SJSA1 (cell line): ENCODE measurements at places on chromosomes 2 and 18.
A peak's percentile ranks its signal among the peaks of the same experiment; 100 is the strongest.

GRCh38 chr2:9889812-9890261, 46.6 kb downstream of the TAF1B start:
- H3K36me3 ChIP-seq, result peaks cover 40% of the 10 kb centered on the region
- peaks cover 7% of the 10 kb centered on the region for H3K4me1 ChIP-seq
- no peaks in the 10 kb centered on the region for H3K27me3 ChIP-seq
- no peak overlapping the region for H3K27ac ChIP-seq
- H3K4me3 ChIP-seq, result no peak overlapping the region
- no peak for DNase-seq

DNA sequence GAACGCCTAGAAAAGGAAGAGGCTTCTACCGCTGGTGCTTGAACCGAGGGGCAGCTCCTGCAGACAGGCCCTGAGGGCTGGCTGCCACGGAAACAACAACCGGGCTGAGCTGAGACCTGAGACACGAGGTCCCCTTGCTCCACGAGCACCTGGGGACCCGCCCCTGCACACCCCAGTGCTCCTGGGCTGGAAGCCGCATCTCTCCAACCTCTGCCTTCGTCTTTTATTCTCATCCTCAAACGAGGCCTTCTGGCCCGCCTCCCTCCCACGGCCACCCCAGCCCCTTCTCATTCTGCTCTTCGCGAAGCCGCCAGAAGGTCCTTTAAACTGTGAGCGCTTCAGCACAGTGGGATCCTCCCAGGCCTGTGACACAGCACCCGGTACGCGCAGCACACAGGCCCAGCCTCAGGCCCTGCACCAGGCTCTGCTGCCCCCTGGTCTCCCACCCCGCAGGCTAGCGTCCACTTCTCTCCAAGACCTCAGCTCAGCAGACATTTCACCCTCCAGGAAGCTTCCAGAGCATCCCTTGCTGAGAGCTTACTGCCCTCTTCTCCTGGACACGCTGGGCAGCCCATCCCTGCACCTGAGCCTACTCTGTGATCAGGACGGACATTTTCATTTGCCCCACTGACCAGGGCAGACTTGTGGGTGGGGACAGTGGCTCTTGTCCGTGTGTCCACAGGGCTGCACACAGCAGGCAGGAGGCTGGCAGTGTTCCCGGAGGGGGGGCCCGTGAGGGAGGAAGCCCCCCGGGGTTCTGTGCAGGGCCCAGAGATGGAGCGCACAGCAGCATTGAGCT, 149.7 kb downstream of the PXDN start:
- peaks cover 51% of the 10 kb centered on the region for H3K4me1 ChIP-seq
- H3K27me3 ChIP-seq, result no peaks in the 10 kb centered on the region
- peak overlapping the region; percentile 27; the same call in 1 of the 2 replicates for H3K27ac ChIP-seq
- H3K4me3 ChIP-seq, result no peak overlapping the region
- peak; percentile 38 for DNase-seq

GRCh38 chr18:23599809-23600208, 13.5 kb upstream of the NPC1 start:
- H3K36me3 ChIP-seq, result no peaks in the 10 kb centered on the region
- no peak for DNase-seq
- H3K4me1 ChIP-seq, result no peaks in the 10 kb centered on the region
- no peak overlapping the region for H3K27ac ChIP-seq

GRCh38 chr2:147223119-147223518, 621.7 kb upstream of the ACVR2A start:
- DNase-seq, result no peak
- H3K4me1 ChIP-seq, result no peaks in the 10 kb centered on the region
- H3K4me3 ChIP-seq, result no peak overlapping the region
- H3K27ac ChIP-seq, result no peak overlapping the region
- no peaks in the 10 kb centered on the region for H3K27me3 ChIP-seq

- H3K27ac ChIP-seq, result peak overlapping the region; percentile 93
- peaks cover 55% of the 10 kb centered on the region for H3K4me1 ChIP-seq
- H3K4me3 ChIP-seq, result peak overlapping the region; percentile 27
- peaks cover 12% of the 10 kb centered on the region for H3K36me3 ChIP-seq
These were observed 40.4 kb downstream of the PTPN2 start for GRCh38 chr18:12843420-12844350.

DNA sequence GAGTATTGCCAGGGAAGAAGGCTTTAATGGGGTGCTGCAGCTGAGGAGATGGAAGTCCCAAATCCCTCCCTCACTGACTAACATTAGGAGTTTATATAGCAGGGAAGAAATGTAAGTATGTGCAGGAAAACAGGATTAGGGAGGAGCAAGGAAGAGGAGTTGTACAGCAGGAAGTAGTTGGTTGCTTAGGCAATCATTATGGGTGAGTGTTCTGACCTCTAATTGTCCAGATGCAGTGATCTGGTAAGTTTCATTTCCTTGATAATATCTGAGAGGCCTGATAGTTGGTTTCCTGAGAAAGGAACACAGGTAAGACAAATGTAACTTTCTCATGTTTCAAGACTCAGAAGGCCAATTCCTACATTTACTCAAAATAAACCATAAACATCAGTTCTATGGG, 331.9 kb upstream of the GULP1 start:
- H3K36me3 ChIP-seq, result no peaks in the 10 kb centered on the region
- H3K4me3 ChIP-seq, result no peak overlapping the region
- H3K27ac ChIP-seq, result no peak overlapping the region
- H3K27me3 ChIP-seq, result no peaks in the 10 kb centered on the region
- no peak for DNase-seq

- no peaks in the 10 kb centered on the region for H3K27me3 ChIP-seq
- H3K36me3 ChIP-seq, result peaks cover 8% of the 10 kb centered on the region; the same call in 1 of the 2 replicates
- peaks cover 22% of the 10 kb centered on the region for H3K4me1 ChIP-seq
- H3K27ac ChIP-seq, result peak overlapping the region; percentile 92
These were observed 284 bp downstream of the TIMM21 start for GRCh38 chr18:74148543-74149070.

- H3K4me1 ChIP-seq, result peaks cover 38% of the 10 kb centered on the region
- no peak overlapping the region for H3K27ac ChIP-seq
- H3K36me3 ChIP-seq, result no peaks in the 10 kb centered on the region
- DNase-seq, result peak; percentile 21
- H3K4me3 ChIP-seq, result no peak overlapping the region
These were observed 212.7 kb upstream of the COPS8 start for GRCh38 chr2:236872981-236873380.

- peak within 1 kb of the TSS; percentile 42 for H3K27ac ChIP-seq
- no peaks in the 10 kb centered on the region for H3K27me3 ChIP-seq
- H3K36me3 ChIP-seq, result peaks cover 21% of the 10 kb centered on the region; the same call in 1 of the 2 replicates
- peak; percentile 97 for DNase-seq
- H3K4me3 ChIP-seq, result peak within 1 kb of the TSS; percentile 86
These were observed at the start of the genes STRADB and TRAK2 for GRCh38 chr2:201451292-201452057. Gene STRADB, plus strand, starts transcription at chr2:201451740. Its CDS starts 3,101 bp downstream, at chr2:201454841. Gene TRAK2, minus strand, starts transcription at chr2:201451458. Its CDS starts 30,951 bp downstream, at chr2:201420507.

DNA sequence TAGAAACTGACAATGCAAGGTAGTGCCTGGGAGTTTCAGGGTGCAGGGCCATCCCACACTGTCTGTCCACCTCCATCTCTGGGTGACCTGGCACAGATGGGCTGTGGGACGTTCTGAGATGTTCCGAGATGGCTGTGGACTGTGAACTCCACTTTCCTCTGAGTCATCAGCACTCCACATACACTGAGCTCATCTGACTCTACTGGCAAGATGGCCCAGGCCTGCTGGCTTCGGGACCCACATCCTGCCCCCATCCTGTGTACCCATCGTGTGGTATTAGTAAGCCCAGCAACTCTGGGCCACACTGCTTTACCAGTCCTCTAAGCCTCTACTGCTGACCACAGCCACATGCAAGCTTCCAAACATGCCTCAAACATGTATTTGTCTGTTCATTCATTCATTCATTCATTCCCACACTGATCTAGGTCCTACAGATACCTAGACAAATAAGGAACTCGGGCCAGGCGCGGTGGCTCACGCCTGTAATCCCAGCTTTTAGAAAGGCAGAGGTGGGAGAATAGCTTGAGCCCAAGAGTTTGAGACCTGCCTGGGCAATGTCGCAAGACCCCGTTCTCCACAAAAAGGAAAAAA, 124.8 kb upstream of the CXCR4 start:
- no peak overlapping the region for H3K4me3 ChIP-seq
- H3K36me3 ChIP-seq, result no peaks in the 10 kb centered on the region
- peaks cover 30% of the 10 kb centered on the region for H3K4me1 ChIP-seq

DNA sequence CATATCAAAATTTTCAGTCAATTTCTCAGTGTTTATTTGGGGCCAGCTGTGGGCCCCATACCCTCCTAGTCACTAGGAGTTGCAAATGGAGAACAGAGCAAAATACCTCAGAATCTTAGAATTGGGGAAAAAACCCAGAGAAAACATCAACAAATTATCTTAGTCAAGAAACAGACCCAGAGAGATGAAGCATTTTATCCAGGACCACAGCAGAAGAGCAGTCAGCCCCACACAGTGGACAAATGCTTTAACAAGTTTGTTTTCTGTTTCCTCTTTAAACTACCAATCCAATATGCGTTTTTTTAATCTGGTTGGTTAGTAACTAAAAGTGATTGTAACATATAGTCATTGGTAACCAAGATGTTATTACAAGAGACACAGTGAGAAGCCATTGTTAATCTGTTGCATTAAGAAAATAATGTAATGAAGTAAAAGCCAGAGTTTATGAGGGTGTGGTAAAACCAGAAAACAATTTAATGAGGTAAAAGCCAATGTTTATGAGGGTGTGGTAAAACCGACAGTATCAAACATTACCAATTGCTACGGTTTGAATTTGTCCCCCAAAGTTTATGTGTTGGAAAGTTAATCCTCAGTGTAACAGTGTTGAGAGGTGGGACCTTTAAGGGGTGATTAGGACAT, 60.7 kb upstream of the COX7A2L start:
- no peaks in the 10 kb centered on the region for H3K27me3 ChIP-seq
- no peak overlapping the region for H3K4me3 ChIP-seq
- peaks cover 57% of the 10 kb centered on the region for H3K4me1 ChIP-seq

- H3K27me3 ChIP-seq, result no peaks in the 10 kb centered on the region
- no peak overlapping the region for H3K27ac ChIP-seq
- no peak overlapping the region for H3K4me3 ChIP-seq
- no peak for DNase-seq
- no peaks in the 10 kb centered on the region for H3K4me1 ChIP-seq
These were observed 227.8 kb upstream of the CDH2 start for GRCh38 chr18:28404694-28405093.

- no peak overlapping the region for H3K4me3 ChIP-seq
- no peaks in the 10 kb centered on the region; the same call in 1 of the 2 replicates for H3K4me1 ChIP-seq
- H3K36me3 ChIP-seq, result peaks cover 4% of the 10 kb centered on the region; the same call in 1 of the 2 replicates
- H3K27ac ChIP-seq, result no peak overlapping the region
These were observed 1.2 kb downstream of the OTX1 start for GRCh38 chr2:63051795-63052333.

DNA sequence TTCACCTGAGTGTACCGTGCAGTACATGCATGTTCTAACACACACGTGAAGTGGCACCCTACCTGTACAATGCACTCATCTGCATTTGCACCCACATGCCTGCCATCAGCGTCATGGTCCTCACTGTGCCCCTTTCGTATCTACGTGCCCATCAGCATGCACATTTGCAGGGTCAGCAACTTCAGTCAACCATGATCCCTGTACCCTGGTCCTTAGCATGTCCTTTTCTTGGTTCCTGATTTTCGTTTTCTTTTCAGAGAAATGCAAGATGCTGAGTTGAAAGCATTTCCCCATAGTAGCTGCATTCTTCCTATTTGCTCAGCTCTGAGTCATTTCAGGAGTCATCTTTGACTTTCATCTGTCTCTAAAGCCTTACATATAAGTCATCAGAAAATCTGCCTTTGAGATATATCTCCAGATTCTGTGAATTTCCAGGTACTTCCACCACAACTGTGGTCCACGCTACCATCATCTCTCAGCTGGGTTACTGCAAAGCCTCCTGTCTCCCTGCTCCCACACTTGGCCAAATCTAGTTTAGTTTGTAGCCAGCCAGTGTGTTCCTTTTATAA, 14.7 kb upstream of the PUM2 start:
- H3K27ac ChIP-seq, result no peak overlapping the region
- DNase-seq, result no peak
- no peak overlapping the region for H3K4me3 ChIP-seq
- H3K4me1 ChIP-seq, result peaks cover 10% of the 10 kb centered on the region
- H3K36me3 ChIP-seq, result no peaks in the 10 kb centered on the region

GRCh38 chr2:156538083-156538504, 101.9 kb downstream of the GPD2 start:
- H3K4me3 ChIP-seq, result no peak overlapping the region
- peak overlapping the region; percentile 66 for H3K27ac ChIP-seq
- H3K4me1 ChIP-seq, result peaks cover 56% of the 10 kb centered on the region
- DNase-seq, result peak; percentile 51

DNA sequence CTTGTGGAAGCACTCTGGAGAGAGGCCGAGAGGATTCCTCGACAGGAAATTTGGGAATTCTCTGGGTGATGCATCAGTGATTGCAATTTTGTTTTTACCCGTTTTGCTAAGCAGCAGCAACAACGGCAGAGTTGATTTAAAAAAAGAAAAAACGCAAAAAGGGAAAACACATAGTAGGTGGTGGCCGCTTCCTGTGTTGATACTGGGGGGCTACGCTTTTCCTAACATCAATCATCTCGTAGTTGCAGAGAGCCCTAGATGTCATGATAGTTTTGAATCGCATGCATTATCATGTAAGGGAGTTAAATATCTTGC, 271 bp upstream of the RBM43 start:
- peak overlapping the region; percentile 79 for H3K4me3 ChIP-seq
- H3K27ac ChIP-seq, result peak overlapping the region; percentile 81
- DNase-seq, result no peak
- H3K4me1 ChIP-seq, result peaks cover 20% of the 10 kb centered on the region

DNA sequence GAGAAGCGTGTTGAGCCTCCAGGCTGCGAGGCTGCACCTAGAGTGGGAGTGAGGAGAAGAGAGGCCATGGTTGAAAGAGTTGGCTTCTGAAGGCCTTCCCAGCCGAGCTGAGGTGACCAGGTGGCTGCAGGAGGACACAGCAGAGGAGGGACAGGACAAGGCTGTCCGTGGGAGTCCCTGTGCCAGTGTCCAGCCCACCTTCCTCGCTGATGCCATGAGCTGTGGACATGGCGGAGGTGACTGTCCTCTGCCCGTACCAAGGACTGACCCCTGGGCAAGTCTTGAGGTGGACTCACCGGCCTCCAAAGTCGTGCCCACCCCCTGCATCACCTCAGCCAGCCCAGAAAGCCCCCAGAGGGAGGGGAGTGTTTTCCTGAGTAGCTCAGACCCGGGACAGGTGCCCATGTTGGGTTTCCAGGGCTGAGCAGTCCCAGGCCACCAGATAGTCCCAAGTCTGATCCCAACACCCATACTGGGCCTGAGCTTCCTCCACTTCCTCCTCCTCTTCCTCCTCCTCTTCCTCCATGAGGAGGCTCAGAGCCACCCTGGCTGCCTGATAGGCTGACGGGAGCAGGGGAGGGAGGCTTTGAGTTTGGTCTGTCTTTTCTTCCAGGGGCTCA, 43.0 kb upstream of the FOSL2 start:
- no peaks in the 10 kb centered on the region for H3K36me3 ChIP-seq
- H3K4me1 ChIP-seq, result peaks cover 16% of the 10 kb centered on the region
- no peaks in the 10 kb centered on the region for H3K27me3 ChIP-seq
- no peak overlapping the region for H3K4me3 ChIP-seq
- H3K27ac ChIP-seq, result no peak overlapping the region

GRCh38 chr2:200044453-200044852, 89.1 kb downstream of the MAIP1 start:
- H3K36me3 ChIP-seq, result no peaks in the 10 kb centered on the region
- H3K27me3 ChIP-seq, result 0 out of 2 replicates have a peak, but pooled peaks cover 3% of the 10 kb centered on the region
- H3K4me3 ChIP-seq, result no peak overlapping the region
- no peak overlapping the region for H3K27ac ChIP-seq
- no peak for DNase-seq
